ENCODE measurements at places on chromosomes 16 and 17.

DNA sequence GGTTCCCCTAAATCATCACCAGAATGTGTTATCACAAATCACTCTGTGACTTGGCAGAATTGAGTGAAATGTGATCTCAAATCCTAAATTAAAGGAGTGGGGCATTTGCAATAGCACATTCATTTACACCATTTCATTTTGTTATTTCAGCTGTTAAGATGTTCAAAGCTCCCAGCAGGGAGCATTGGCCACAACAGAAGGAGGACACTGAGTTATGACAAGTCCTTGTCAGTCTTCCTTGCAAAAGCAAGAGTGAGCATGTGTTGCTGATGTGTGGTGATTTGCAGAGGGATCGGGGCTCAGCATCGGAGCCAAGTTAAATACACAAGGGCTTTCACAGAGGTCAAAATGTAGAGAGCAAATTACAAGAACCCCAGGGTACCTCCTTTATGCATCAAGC lies 372.2 kb upstream of the CDH5 start:
- DNase-seq = no peak

GRCh38 chr17:40157973-40158372 lies 17.6 kb downstream of the CASC3 start:
- no peak for DNase-seq

GRCh38 chr17:80504686-80505413 lies 28.4 kb upstream of the NPTX1 start:
- no peak for DNase-seq

DNA sequence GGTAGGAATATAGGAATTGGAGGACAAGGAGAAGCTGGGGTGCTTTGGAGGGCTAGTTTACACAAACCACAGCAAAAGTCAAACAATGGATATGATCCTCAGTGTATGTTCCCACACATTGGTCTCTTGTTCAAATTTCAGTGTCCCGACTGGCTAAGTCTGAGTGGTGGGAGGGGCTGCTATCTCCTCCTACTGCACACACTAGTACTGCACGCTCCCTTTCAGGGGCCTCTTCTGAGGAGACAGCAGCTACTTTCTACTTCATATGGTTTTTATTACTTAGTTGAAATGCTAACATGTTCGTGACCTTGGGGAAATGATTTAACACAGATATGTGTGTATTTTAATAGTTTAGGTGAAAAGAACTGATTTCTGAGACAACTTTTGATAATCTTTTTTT lies 18.8 kb upstream of the KRT10 start:
- no peak for DNase-seq

- no peak for DNase-seq
Observed at GRCh38 chr17:29764748-29765147, 142.0 kb upstream of the CORO6 start.

DNA sequence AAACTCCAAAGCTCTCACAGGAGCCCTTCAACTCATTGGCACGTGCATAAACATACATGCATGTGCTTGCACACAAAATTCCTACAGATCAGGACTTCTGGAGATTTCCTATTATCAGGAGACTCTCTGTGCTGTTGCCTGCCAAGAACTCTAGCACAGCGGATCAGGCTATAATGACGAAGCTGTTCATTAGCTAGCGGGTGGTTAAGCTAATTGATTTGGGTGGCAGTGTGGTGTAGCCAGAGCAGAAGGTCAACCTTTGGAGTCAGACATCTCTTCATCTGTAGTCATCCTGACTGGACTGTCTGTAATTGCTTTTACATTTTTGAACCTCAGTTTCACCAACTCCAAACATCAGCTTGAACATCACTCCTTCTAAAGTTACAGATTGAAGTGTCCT lies 69.0 kb downstream of the KIF2B start:
- no peak for DNase-seq

- DNase-seq = no peak
Observed at GRCh38 chr17:4426499-4427208, 7.1 kb upstream of the SPNS3 start.

GRCh38 chr16:24572069-24572468 lies 32.7 kb downstream of the RBBP6 start:
- no peak for DNase-seq

DNA sequence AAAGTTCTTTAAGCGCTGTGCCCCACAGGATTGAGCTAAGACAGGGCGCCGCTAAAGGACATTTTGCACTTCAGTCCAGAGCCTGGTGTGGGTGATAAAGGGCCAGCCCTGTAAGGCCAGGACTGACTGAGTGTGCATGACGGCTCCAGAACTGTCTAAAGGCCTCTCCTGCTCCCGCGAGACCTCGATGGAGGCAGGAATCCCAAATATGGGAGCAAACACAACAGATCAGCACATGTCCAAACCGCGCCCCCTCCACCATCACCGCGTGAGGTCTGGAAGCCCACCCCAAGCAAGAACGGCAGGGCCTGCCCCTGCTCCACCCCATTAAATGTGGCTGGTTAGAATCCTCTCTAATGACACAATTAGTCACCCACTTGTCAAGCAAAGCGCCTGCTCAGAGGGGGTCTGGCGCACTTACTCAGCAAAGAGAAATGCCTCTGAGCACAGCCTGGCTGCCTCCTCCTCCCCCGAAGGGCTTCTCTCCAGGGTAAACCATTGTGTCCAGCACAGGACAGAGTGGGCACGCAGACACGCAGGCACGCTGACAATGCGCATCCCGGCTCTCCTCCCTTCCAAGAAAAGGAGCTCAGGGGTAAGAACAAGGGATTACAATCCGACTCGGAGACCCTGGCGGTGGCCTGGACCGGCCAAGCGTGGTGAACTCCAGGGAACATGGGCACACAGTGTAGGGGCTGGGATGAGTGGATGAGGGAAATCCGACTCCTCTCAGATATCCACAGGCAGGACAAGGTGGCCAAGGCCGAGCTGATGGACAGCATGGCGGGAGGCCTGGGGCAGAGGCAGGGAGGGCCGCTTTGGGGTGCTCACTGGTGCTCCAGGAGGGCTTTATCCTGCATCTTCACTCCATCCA lies 1.5 kb downstream of the MXRA7 start:
- DNase-seq = peak; percentile 72

GRCh38 chr17:75753514-75754377 lies 11.2 kb downstream of the GALK1 start:
- peak; percentile 74 for DNase-seq

DNA sequence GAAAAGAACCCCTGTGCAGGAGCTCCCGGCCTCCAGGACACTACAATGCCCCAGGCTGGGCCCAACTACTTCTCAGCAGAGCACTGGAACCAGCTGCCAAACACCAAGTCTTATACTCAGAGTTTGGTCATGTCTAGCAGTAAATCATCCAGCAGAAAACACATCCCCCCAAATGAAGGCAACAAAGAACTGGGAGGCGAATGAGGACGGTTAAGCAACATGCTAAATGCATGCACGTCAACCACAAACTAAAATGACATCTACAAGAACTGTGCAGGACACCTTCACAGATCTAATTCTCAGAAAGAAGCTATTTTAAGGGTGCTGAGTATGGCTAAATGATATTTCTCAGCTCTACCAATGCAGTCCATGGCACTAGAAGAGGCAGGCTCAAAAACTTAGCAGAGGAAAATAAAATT lies 7.6 kb upstream of the IRX5 start:
- DNase-seq = no peak

GRCh38 chr17:72126575-72127486 lies 6.0 kb downstream of the SOX9 start:
- peak; percentile 39 for DNase-seq

GRCh38 chr16:12461201-12461600 lies 342.5 kb downstream of the CPPED1 start:
- DNase-seq = no peak

- no peak for DNase-seq
Observed at GRCh38 chr17:9520649-9521048, 55.0 kb downstream of the STX8 start.

DNA sequence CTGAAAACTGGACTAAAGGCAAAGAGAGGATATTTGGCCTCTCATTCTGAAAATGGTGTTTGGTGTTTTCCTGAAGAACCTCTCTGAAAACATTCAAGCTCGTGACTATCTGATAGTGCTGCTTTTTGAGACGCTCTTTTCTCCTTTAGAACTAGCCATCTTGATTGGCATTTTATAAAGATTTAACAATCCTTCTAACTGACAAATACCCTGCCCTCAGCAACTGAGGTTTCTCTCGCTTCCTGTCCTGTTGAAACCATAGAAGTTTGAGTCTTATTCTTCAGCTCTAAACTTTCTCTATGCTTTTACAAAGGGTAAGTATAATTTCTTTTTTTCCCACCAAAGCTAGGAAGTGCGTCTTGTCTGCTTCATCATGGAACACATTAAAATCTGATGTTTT lies 13.3 kb downstream of the CNEP1R1 start:
- no peak for DNase-seq

DNA sequence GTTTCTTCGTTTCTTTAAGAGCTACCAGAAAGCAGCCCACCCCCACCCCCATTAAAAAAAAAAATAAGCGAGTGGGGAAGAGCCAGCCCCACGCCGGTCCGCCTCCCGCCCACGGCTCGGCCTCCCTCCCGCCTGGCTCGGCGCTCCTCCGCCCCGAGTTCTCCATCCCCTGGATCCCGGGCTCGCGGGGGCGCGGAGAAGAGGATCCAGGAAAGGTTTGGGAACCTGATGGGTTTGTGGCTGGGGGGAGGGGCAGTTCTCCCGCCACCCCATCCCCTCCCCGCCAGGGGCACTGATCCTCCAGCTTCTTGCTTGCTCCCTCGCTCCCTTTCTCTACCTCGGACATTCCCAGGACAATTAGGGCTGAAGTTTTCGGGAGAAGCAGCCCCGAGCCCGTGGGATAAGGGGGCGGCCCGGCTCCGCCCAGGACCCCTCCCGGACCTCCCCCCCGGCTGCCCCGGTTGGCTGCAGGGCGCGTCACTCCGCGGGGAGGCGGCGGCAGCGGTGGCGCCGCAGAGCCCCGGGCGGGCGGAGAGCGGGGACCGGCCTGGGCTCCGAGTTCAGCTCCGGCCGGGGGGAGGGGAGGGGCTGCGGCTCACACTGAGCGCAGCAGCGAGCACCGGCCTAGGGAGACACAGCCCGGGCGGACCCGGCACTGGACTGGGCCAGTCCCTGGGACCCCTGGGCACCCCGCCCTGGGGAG lies 1.0 kb upstream of the SALL1 start:
- peak; percentile 33 for DNase-seq

DNA sequence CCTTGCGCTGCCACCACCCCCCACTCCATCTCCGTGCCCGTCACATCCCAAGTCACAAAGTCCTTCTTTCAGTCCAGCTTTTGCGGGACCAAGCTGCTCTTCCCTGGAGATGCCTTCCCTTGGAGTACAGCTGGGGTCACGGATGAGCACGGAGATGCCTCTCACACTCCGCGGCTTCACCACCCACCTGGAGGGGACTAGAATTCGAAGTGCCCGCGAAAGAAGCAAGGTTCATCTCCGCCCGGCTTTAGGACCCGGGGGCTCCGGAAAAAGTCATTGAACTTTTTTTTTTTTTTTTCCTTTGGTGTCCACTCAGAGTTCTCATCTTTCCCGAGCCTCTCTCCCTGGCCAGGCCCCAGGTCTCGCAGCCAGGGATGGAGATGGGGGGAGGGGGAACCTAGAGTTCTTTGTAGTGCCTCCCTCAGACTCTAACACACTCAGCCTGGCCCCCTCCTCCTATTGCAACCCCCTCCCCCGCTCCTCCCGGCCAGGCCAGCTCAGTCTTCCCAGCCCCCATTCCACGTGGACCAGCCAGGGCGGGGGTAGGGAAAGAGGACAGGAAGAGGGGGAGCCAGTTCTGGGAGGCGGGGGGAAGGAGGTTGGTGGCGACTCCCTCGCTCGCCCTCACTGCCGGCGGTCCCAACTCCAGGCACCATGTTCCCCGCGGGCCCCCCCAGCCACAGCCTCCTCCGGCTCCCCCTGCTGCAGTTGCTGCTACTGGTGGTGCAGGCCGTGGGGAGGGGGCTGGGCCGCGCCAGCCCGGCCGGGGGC lies at the start of gene FKBP10:
Gene FKBP10 (plus strand): TSS at position 624 of the 771 bp plus-strand sequence. CDS start 31 bp downstream, at position 655.
- peak; percentile 56 for DNase-seq

DNA sequence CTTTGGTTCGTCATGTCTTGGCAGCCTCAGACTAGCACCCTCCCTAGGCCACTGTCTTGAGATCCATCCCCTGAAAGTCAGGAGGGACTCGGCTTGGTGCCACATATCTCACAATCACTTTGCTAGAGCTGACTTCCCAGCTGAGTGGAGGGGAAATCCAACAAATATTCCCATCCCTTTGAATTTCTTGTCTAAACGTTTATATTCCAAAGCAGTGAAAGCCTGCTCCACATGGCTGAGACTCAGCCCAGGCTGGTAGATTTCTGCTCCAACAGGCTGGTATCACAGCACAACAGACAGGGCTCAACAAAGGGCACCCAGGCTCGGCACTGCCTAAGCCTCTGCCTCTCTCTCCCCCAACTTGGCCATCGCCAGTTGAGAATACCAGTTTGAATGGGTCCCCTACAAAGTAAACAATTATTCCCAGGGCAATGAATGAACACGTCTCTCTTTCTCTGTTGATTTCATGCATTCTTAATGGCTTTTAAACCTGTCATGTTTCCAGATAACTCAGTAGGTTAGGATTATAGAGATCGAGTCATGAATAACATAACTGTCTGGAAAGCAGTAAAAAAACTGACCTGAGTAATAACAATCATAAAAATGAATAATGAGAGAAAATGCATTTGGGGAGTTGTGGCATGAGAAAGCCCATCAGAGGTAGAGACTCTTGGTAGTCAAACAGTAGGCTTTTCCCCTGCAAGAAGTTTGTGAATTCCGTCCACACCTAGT lies 1.0 kb downstream of the KRT13 start:
- DNase-seq = no peak

GRCh38 chr17:33342025-33342424 lies 48.9 kb upstream of the ASIC2 start:
- no peak for DNase-seq

DNA sequence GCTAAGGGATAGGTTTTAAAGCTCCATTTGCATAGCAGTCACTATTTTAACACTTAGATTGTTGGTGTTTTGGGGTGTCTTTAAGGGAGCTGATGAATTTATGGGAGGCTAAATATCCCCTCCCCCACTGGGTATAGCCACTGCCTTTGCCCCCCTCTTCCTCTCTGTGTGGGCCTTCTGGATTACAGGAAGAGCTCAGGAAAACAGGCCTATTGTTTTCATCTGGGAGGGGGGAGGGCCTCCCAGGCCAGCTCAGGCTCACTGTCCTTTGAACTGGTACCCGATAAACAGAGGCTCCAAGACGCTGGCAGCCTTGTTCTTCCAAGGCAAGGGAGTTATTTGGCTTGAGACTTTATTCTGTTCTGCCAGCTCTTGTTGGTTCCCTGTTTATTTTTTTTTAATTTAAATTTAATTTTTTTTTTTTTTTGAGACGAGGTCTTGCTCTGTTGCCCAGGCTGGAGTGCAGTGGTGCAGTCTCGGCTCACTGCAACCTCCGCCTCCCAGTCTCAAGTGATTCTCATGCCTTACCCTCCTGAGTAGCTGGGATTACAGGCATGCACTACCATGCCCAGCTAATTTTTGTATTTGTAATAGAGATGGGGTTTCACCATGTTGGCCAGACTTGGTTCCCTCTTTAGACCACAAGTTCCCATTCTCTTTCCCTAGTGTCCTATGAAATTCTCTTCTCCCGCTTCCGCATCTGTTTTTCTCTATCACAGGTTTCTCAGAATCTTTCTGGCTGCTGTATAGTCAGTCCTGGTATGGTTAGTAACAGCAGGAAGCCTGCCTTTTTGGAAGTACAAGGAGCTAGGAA lies 25.1 kb downstream of the MINK1 start:
- no peak for DNase-seq

- DNase-seq = no peak
Observed at GRCh38 chr17:78946131-78946530, 20.9 kb upstream of the TIMP2 start.
